GM23248 (cell line): ENCODE measurements at places on chromosomes 5 and 9. TPM values are rescaled to one million over a fixed set of nuclear protein-coding genes. Genes with fewer than 3 reads are reported as not detected.

- DNase-seq = no peak
Observed at GRCh38 chr5:163458778-163459385, 1.0 kb downstream of the NUDCD2 start.

The TYRP1 gene
- not detected in 2 replicates for total RNA-seq

DNA sequence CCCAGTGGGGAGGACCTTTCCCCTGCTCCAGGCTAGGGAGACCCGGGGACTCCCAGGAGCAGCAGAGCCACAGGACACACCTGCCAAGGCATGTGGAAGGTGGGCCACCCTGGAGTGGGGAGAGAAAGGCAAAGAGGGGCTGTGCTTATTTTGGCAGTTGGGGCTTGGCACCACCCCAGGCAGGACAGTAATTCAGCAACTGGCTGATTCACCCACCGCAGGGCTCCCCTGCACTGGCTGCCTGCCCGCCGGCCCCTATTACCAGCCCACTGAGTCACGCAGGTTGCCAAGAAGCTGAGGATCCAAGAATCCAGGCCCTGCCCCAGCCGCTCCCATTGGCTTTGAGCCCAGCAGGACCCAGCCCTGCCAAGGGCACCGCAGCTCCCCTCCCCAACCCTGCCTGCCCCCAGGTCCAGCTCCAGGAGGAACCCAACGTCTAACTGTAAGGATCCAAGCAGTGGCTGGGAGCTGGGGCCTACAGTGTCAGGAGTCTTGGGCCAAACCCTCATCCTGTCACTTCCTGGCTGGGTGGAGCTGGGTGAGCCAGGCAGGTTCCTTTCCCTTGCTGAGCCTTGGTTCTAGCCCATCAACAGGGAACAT, 14.2 kb upstream of the RALGDS start:
- peak; percentile 98 for DNase-seq

GRCh38 chr5:6736524-6737042, 23.4 kb downstream of the TENT4A start:
- no peak for DNase-seq

DNA sequence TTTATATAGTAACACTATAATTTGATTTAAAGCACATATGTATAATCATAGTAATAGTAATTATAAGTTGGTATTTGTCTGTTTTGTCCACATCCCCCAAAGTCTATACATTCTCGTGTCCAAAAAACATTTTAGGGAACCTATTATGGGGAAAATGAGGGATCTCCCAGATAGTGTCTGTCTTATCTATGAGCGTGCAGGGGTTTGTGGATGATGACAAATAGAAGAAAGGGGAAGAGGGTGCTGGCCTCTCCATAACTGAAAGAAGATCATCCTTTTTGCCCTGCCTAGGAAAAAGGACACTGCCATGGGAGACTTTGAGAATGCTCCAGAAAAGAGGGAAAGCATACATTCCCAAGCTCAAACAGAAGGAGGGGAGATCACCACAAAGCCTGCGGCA, 45.3 kb downstream of the C5orf22 start:
- no peak for DNase-seq

- no peak for DNase-seq
Observed at GRCh38 chr5:15601274-15601673, 101.3 kb downstream of the FBXL7 start.

The OBP2B gene
- total RNA-seq = not detected in 2 replicates

DNA sequence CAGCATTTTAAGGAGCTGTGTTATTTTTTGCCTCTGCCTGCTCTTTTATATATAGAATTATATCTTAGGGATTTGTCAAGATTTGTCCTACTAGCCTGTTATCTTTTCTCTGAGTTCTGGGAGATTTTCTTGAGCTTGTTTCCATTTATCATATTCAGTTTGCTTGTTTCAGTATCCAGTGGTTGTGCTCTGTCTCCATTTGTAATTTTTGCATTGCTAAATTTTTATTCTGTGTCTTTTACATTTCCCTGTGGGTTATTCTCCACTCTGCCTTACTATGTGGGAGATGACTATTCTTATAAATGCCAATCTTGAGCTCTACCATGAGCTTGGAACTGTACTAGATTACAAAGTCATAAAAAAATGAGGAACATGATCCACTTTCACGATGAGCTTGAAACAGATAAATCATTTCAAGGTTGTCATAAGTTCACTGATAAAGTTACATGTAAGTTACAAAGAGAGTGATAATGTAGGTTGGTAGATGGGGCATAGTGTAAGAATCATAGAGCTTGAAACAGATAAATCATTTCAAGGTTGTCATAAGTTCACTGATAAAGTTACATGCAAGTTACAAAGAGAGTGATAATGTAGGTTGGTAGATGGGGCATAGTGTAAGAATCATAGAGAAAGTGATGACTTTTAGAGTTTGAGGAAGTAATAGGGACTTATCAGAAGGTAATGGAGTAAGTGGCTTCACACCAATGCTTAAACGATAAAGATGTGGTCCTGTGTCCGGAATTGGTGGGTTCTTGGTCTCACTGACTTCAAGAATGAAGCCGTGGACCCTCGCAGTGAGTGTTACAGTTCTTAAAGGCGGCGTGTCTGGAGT, 287.3 kb downstream of the ADGRV1 start:
- DNase-seq = no peak

GRCh38 chr5:69138766-69139165, 28.2 kb upstream of the CCNB1 start:
- no peak for DNase-seq

The FOXD4 gene
- total RNA-seq = 0.63 TPM in 1 of 2 replicates, not detected in the other

DNA sequence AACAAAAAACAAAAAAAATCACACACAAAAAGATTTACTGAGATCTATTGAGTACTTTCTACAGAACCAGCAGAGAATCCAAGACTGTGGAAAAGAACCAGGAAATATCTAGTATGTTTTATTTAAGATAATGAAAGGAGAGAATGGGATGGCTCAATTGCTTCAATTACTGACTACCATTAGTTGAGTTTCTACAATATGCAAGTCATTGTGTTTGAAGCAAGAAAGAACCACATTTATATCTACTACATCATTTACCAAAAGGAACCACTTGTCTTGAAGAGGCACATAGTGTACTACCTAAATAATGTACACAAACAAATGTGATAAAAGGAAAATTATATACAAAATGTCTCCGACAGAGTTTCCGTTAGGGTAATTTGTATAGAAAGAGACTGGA, 325.9 kb upstream of the TNC start:
- no peak for DNase-seq

GRCh38 chr9:111038331-111039230, at the start of gene LPAR1:
Gene LPAR1 (minus strand): TSS chr9:111038470. CDS start chr9:110972117, 66,353 bp downstream.
- peak; percentile 80 for DNase-seq

DNA sequence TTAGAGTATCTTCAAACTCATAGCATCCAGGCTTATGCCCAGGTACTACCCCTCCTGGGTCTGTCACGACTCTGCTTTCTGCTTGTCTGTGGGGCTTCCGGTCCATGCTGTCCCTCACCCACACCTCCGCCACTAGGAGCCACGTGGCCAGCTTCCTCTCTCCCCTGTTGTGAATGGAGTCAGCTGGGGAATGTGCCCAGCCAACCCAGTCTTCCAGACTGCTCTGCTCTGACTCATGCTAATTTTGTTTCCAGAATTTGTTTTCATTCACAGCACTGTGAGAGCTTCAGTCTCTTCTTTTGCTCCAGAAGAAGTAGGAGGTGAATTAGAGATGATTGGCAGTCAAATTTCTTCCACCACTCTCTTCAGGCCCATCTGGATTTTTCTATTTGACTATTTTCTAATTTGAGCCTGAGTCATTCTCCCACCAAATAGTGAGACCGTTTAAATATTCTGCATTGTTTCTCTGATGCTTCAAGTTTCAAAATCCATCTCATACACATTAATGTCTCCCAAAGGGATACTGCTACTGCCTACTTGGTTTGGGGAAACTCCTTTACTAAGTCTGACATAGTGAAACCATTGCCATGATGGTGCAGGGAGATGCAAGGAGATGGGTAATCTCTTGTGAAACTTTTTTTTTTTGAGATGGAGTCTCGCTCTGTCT, 424.1 kb upstream of the KIF2A start:
- peak; percentile 53 for DNase-seq

The SPATA6L gene
- total RNA-seq = 0.65 and 1.0 TPM in 2 replicates

DNA sequence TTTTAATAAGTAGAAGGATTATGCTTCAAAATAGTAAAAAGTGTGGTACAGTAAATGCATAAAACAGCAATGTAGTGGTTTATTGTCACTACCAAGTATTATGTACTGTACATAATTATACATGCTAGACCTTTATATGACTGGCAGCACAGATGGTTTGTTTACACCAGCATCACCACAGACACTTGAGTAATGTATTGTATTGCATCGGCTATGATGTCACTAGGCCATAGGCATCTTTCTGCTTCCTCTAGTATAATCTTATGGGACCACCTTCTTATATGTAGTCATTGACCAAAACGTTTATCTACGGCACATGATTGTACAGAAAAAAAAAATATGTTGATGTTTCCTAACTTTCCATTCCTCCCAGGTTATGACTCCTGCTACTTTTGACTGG, 31.9 kb upstream of the SSBP2 start:
- DNase-seq = peak; percentile 27

DNA sequence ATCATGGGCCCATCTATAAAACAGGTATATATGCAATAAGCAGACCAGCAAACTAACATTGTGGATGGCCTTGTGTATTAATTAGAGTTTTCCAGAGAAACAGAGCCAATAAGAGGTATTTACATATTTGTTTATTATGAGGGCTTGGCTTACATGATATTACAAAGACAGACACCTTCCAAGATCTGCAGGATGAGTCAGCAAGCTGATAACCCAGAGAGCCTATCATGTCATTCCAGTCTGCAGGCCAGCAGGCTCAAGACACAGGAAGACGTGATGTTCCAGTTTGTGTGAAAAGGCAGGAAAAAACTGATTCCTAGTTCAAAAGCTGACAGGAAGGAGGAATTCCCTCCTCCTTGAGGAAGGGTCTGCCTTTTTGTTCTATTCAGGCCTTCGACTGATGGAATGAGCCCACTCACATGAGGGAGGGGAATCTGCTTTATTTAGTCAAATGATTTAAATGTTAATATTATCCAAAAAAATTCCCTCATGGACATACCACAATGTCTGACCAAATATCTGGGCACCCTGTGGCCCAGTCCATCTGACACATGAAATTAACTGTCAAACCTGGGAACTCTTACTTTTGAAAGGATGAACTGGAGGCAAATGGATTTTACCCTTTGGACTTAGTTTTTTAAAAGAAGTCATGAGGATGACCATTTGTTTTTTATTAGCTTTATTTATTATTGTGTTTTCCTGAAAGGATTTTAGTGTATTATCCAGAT, 161.2 kb upstream of the CHD1 start:
- DNase-seq = no peak

- DNase-seq = no peak
Observed at GRCh38 chr9:88721025-88721424, 186.0 kb downstream of the NXNL2 start.

GRCh38 chr9:31412081-31412480, 972.4 kb upstream of the ACO1 start:
- DNase-seq = no peak

The IGIP gene
- total RNA-seq = 13.0 and 16.3 TPM in 2 replicates

GRCh38 chr5:96839071-96839592, 31.4 kb upstream of the ERAP1 start:
- DNase-seq = no peak

DNA sequence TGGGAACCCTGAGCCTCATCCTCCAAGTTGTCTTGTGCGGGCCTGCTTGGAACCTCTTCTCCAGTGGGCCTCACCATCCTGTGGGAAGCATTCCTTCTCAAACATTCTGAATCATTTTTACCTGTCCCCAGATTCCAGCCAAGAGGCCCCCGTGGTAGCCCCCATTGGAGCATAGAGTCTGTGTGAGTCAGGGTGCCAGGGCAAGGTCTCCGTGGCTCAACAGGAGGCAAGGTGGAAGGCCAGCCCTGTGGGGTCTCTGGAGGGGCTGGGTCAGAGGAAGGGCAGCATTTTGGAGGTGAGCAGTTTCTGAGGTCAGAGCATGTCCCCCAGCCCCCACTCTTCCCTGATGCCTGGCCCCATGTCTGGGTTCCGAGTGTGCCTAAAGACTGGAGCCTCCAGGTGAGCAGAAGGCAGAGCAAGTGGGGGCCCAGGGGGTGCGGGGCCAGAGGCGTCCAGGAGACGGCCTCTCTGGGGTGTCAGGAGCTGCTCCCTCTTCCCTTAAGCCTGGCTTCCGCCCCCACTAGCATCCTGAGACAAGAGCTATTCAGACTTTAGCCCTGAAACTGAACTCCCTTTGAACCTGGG, 2.1 kb downstream of the CACNA1B start:
- no peak for DNase-seq

- peak; percentile 49 for DNase-seq
Observed at GRCh38 chr9:77907585-77907984, 124.0 kb downstream of the GNAQ start.

The TAF11L13 gene
- not detected in 2 replicates for total RNA-seq

The AQP3 gene
- not detected in 2 replicates for total RNA-seq

DNA sequence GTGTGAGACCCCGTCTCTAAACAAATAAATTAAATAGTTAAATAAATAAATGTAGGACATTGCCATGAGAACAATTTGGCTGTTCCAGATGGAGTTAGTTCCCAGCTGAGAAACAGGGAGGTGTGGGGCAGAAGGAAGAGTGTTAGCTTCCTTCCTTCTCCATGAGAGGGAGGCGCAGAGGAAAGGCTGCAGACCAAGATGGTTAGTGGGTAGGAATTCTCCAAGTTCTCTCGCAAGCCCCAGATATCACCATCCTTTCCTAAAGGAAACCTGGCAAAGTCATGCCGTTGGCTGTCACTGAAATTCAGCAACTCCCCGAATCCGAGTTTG, 33.1 kb upstream of the RAB14 start:
- no peak for DNase-seq

The PCDHGA9 gene
- 2.6 and 2.9 TPM in 2 replicates for total RNA-seq

The ZDHHC11 gene
- 0.65 TPM in 1 of 2 replicates, not detected in the other for total RNA-seq

The SHOC1 gene
- not detected in 2 replicates for total RNA-seq

The MVB12B gene
- total RNA-seq = 5.5 and 8.3 TPM in 2 replicates

The GABRA6 gene
- total RNA-seq = not detected in 2 replicates

DNA sequence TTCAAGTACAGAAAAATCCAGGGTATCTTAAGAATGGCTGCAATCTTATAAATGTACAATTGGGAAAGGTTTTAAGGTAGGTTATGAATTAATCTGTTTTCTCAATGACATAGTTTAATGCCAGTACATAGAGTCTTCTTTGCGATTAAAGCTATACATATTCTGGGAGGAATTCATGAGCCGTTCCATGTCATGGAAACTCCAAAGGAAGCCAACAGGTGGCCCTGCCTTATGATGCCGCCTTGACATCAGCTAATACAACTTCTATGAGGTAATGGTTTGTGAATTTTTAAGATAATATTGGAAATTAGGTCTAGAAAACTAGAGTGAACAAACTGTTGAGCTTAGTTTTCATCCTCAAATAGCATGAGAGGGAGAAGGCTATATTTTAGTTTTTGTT, 713.4 kb downstream of the EFNA5 start:
- no peak for DNase-seq
